Natural killer cell (primary cell): ENCODE measurements at places on chromosomes 11 and 22. TPM values are rescaled to one million over a fixed set of nuclear protein-coding genes. Genes with fewer than 3 reads are reported as not detected.

DNA sequence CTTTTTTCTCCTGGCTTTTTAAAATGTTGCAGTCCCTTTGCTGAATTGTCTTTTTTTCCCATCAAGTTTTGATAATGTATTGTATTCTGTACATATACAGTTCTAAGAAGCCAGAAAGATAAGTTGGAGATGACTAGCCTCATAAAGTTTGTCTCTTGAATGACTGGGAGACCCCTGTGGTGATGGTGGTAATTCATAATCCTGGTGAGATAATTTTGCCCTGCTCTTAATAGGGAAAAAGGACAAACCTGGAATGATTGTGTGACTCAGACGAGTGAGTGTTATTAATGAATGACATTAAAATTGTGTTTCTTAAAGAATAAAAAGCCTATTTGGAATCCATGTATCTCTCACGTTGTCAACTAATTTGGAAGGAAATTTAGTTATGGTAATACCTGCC, 1.2 kb downstream of the HIKESHI start:
- no peak for DNase-seq

GRCh38 chr11:134438542-134439537, 26.8 kb upstream of the B3GAT1 start:
- no peak for DNase-seq

- no peak for DNase-seq
These were observed 5.5 kb downstream of the ROBO4 start for GRCh38 chr11:124892146-124892545.

DNA sequence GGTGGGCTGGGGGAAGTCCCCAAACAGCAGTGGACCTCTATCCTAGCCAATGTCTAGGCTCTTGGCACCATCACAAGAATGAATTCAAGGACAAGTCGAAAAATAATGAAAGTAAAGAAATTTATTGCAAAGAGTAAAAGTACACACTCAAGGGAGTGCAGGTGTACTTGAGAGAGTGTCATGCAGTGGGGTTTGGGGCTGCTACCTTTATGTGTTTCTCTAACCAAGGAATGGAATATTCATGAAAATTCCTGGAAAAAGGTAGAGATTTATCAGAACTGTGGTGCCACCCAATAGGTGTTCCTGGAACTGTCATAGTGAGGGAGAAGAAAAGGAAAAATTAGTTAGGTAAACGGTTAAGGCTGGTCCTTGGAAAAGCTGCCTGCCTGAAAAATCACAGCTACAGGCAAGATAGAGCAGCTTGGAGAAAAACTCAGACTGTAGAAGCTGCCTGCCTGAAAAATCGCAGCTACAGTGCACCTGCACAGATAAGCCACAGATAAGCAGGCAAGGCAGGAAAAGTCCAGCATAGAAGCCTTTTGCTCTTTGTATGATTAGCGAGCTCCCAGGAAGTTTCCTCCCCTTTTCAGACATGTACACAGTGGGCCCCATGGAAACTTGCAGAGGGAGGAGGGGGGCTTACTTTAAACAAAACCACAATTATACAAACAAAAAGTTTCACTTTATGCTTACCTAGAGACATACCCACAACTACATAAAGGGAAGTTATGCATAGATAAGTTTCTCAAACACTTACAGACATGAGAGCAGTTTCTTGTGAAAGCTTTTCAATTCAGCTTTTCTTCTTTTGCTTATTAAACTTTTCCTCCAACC, 71.4 kb upstream of the B3GNT6 start:
- DNase-seq: no peak

- no peak for DNase-seq
These were observed 119.4 kb upstream of the CLPB start for GRCh38 chr11:72553706-72554105.

GRCh38 chr11:75602951-75603350, 40.9 kb downstream of the SERPINH1 start:
- DNase-seq: no peak

- DNase-seq: no peak
These were observed 40.1 kb upstream of the SCN3B start for GRCh38 chr11:123694551-123694950.

GRCh38 chr11:62411524-62411923, 7.3 kb upstream of the SCGB1A1 start:
- DNase-seq: no peak

The DGCR8 gene
- total RNA-seq: 45.3 TPM

The C11orf52 gene
- not detected for total RNA-seq

The ATXN10 gene
- 88.8 TPM for total RNA-seq

The C11orf21 gene
- total RNA-seq: 325 TPM
